ENCODE measurements at places on chromosomes 13 and 19.

DNA sequence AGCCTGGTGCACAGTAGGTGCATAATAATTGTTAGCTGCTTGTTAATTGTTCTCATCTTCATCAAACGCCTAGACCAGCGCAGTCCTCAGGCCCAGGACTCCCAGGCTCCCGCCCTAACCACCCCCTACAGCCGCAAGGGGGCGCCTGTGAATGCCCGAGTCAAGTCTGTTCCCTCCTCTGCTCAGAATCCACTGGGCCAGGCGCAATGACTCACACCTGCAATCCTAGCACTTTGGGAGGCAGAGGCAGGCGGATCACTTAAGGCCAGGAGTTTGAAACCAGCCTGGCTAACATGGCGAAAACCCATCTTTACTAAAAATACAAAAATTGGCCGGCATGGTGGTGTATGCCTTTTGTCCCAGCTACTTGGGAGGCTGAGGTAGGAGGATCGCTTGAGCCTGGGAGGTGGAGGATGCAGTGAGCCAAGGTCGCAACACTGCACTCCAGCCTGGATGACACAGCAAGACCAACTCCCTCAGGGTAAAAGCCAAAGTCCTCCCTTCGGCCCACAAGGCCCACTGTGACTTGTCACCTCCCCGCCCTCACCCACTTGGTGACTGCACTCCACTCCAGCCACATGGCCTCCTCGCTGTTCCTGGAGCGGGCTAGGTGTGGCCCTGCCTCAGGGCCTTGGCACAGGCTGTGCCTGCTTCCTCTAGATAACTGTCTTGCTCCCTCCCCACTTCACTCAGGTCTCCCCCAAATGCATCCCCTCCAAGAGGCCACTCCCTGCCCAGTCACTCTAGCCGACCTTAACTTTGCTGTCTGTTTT lies 9.1 kb downstream of the ZNF653 start:
- DNase-seq: no peak

GRCh38 chr19:45146741-45147205 lies 14.0 kb downstream of the NKPD1 start:
- no peak for DNase-seq

GRCh38 chr19:1249298-1249989 lies 1.1 kb downstream of the MIDN start:
- DNase-seq: peak; percentile 85

DNA sequence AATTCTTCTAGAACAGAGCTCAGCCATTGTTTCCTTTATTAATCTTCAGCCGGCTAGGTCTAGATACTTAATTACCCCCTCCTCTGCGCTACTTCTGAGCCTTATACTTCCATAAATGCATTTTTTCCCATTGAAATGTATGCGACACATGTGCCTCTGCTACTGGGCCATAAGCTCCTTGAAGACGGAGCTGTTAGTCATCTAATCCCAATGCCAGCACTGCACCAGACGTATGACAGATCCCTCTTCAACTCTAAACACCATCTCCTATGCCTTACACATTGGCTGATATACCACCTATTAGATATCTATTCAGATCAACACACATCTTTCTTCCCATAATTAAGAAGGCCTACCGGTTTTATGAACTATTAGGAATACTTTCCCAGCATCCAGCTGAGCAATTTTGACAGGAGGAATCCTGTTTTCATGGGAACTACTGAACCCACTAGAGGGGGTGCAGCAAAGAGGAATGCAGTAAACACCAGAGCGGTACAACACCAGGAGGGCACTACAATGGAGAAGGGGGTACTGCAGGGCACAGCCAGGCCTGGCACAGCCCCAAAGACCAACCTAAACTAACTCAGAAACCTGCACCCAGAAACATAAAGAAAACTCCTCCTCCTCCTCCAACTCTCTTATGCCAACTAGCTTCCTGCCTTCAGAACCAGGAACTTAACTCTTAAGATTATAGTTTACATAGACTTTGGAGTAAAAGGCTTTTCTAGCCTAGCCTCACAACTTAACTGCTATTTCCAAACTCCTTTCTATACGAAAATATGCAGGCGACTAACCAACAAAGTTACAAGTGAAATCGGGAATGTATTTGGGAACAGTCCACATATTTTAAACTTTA lies 18.7 kb downstream of the STK24 start:
- no peak for DNase-seq

- no peak for DNase-seq
Observed at GRCh38 chr13:41763782-41764181, 197.1 kb downstream of the VWA8 start.

- peak; percentile 94 for DNase-seq
Observed at GRCh38 chr19:38004521-38005223, 97.7 kb downstream of the SIPA1L3 start.

DNA sequence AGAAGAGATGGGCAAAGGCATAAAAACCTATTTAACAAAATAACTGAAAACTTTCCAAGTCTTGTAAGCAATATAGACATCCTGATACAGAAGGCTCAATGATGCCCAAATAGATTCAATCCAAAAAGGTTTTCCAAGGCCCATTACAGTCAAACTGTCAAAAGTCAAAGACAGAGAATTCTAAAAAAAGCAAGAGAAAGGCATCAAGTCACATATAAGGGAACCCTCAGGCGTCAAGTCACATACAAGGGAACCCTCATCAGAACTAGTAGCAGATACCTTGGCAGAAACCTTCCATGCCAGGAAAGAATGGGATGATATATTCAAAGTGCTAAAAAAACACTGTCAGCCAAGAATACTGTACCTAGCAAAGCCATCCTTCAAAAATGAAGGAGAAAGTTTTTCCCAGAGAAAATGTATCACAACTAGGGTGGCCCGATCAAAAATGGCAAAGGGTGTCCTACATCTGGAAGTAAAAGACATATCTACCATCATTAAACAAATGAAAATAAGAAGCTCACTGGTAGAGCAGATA lies 21.2 kb downstream of the ZNF829 start:
- no peak for DNase-seq

DNA sequence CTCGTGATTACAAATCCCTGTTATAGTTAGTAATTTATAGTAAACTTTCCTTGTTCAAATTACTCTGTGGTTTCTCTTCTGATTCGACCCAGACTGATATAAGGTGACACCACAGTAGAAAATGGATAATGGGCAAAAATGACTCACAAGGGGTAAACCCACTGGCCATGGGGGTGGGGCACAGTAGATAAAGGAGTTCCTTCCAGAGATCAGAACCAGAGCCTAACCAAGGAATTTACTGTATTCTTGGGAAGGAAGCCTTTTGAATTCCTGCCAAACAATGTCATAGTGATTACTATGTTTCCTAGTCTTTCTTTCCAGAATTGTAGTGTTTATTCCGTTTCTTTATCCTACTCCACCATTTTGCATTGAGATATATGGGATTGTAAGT lies 21.9 kb downstream of the MIR17HG start:
- no peak for DNase-seq

GRCh38 chr13:48891586-48891985 lies 84.1 kb upstream of the FNDC3A start:
- no peak for DNase-seq

DNA sequence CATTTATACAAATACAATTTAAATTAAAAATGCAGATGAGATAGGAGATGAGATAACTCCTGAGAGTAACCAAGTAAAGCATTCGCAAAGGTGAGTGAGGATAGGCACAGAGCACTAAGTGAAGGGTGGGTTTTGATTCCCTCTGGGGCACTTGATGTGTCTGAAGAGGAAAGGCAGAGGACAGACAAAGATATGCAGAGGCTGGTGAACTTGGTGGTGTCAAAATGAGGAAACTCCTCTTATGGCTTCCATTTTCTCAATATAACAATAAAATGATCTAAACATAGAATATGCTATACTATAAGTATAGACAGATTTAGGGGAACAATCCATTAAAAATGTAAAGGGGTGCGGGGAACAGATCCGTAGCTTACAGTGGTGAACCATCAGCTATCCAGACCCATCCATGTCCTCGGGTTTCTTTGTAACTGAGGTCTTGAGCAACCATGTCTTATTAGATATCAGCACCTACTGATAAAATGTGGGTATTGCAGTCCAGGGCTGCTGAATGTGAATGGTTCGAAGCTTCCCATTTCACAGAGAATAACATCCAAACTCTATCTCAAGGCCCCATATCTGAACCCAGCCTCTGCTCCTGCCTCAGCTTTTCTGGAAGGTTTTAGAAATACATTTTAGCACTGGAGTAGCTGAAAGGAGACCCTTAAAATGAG lies 73.9 kb upstream of the SLC10A2 start:
- no peak for DNase-seq

DNA sequence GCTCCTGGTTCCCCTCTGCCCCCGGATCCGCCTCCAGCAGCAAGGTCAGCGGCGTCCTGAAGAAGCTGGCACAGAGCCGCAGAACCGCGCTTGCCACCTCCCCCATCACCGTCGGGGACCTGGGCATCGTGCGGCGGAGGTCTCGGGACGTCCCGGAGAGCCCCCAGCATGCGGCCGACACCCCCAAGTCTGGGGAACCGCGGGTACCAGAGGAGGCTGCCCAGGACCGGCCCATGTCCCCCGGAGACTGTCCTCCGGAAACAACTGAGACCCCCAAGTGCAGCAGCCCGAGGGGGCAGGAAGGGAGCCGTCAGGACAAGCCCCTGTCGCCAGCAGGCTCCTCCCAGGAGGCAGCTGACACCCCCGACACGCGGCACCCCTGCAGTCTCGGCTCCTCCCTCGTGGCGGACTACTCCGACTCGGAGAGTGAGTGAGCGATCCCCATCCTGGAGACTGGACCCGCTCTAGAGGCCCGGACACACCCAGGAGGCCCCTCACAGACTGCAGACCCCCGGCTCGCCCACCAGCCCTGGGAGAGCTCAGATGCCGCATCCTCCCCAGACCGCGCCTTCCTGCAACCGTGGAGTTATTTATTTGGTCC lies 1.6 kb upstream of the MRI1 start:
- no peak for DNase-seq

- no peak for DNase-seq
Observed at GRCh38 chr13:67696775-67697174, 466.6 kb upstream of the PCDH9 start.

DNA sequence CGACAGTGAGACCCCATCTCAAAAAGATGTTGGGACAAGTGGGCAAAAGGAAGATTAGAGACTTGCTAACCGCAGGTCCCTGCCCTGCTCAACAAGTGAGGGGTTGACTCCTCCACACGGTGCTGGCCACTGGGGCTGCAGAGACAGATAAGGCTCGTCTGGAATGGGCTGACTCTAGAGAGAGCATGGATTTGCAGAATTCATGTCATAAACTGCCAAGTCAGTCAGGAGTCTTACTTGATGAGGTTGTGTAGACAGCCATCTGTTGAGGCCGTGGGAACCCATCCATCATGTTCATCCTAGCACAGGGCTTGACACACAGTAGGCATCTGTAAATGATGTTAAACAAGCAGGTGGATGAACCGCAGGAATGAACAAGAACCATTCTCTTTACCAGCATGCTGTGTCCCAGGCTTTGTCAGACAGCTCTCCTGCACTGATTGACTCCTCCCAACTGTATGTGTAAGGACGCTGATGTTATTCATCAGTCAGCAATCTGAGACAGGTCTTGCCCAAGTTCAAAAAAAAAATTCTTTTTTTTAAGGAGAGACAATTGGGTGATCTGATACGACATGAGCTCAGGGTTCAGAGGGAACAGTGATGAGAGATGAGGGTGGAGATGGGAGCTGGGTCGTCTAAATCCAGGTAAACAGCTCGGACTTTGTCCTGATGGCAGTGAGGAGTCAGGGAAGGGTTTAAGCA lies 8.8 kb downstream of the PAF1 start:
- no peak for DNase-seq

DNA sequence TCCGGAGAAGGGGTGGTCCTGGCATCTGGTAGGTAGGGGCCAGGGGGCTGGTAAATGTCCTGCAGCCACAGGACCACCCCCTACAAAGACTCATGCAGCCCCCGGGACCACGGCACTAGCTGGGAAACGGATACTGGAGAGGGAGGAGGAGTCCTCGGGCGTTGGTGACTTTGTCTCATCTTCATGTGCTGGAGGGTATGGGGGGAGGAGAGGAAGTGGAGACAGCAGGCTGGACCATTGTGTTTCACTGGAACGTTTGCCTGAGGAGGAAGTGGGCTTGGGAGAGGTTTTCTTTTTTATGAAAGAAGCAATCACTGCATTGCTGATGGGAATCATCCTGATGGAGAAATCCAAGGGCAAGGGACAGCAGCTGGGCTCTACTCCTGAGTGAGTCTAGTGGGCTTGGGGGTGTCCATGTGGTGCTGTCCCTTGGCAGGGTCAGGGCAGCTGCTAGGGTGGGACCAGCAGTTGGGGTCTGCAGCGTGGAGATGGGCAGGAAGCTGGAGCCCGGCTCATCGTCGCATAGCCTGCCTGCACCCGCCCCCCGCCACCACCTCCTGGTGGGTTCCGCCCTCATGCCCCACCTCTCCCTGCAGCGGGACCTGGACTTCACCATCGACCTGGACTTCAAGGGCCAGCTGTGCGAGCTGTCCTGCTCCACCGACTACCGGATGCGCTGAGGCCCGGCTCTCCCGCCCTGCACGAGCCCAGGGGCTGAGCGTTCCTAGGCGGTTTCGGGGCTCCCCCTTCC lies 1.7 kb upstream of the ADM5 start:
- DNase-seq: no peak

- DNase-seq: no peak
Observed at GRCh38 chr13:55534306-55534705, 1606.4 kb upstream of the PRR20A start.

DNA sequence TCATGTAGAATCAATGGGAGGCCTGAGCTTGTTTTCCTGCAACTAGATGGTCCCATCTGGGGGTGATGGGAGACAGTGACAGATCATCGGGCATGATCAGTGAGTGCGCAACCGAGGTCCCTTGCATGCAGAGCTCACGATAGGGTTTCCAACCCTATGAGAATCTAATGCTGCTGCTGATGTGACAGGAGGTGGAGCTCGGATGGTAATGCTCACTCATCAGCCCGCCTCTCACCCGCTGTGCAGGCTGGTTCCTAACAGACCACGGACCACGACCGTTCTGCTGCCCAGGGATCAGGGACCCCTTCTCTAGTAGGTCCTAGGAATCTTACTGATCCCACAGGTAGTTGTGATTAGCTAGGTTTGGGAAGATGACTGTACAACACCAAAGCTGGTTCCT lies 23.5 kb upstream of the GARRE1 start:
- no peak for DNase-seq

DNA sequence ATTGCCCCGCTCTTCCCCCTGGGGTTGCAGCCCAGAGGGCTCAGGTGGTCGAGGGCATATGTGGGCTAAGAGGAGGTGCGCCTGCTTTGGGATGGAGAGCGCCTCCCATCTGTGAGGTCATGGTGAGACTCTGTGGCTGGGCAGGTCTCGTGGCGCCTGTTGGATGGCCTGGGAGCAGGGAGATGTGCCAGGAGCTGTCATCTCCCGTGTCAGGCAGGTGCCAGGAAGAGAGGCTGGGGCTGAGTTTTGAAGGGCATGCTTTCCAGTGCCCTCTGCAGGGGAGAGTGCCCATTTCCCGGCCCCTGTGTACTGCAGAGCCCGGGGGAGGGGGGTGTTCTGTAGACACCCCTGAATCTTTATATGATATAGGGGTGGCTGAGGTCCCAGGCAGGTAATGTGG lies 2.8 kb downstream of the WTIP start:
- no peak for DNase-seq

All from NCI-H2029 (cell line).